D341Med (cell line): ENCODE measurements at places on chromosomes 16 and 17.

DNA sequence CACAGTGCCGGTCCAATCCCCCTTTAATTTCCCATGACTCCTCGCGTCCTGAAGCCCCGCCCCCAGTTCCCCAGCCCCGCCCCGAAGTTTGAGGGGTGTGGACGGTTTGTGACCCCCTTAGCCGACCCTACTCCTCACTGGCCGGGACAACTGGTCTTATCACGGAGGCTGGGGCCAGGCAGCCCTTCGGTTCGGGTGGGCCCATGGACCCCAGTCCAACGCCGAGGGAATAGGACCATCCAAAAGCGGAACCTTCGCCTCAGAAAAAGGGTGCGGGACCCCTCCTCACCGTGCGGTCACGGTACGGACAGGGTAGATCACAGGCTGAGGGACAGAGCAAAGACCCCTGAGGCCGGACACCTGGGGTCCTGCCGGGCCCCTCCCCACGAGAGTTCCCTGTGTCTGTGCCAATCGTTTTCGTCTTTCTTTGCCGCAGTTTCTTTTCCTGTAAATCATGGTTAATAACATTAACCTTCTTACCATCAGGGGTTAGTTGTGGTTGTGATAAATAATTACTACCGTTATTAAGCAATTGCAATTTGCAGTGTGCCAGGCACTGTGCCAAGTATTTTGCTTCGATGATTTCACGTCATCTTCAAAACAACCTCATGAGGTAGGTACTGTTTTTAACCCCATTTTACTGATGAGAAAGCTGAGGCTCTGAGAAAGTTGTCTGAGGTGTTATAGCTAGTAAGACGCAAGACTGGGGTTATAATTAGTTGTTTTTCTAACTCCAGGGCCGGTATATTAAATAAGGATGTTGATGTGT, 543 bp downstream of the TMUB2 start:
- DNase-seq = peak; percentile 90

GRCh38 chr17:78993241-78993956, 13.7 kb upstream of the LGALS3BP start:
- peak; percentile 90 for DNase-seq

DNA sequence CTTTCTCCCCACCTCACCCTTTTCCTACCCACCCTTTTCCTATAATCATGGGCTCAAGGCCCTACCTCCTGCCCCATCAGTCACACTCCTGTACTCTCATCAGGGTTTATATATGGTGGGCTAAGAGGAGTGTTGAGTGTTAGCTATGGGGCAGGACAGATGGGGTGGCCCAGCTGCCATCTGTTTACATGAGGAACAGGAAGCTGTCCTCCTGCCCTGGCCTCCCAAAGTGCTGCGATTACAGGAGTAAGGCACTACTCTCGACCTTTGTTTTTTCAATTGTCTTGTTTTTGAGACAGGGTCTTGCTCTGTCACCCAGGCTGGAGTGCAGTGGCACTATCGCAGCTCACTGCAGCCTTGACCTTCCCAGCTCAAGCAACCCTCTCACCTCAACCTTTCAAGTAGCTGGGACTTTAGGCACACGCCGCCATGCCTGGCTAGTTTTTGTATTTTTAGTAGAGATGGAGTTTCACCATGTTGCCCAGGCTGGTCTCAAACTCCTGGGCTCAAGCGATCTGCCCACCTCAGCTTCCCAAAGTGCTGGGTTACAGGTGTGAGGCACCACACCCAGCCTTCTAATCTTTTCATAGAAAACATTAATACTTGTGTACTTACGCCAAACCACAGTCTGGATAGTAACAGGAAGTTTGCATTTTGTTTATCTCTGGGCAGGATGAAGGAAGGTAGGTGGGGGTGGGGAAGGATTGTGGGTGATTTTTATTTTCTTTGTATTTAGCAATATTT, 1.6 kb downstream of the TRADD start:
- DNase-seq = no peak

- DNase-seq = no peak
These were observed 155.8 kb upstream of the NETO2 start for GRCh38 chr16:47299587-47299986.

- DNase-seq = no peak
These were observed 1.6 kb downstream of the AMFR start for GRCh38 chr16:56423584-56424403.

GRCh38 chr16:58332997-58333700, 38.3 kb upstream of the PRSS54 start:
- DNase-seq = no peak

DNA sequence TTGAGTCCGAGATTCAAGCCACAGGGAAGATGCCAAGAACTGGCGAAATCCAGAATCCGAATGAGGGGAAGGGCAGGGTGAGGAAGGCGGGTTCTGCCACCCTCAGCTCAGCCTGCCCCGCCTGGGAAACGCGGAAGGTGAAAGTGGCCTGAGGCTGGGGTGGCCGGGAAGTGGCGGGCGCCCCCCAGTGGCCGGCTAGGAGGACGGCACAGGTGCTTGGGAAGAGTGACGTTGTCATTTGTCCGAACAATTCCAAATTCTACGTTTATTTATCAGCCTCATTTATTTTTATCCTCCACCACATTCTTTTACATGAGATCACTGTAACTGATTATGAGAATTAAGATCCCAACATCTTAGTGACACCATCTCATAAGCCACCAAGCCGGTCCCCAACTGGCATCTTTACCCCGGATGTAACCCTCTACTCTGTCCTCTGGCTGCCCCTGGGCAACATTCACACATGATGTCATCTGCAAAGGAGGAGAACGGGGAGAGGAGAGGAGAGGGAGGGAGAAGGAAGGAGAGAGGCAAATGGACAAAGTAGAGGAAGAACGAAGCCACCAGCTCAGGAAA, 21.3 kb downstream of the SRCIN1 start:
- peak; percentile 93 for DNase-seq

DNA sequence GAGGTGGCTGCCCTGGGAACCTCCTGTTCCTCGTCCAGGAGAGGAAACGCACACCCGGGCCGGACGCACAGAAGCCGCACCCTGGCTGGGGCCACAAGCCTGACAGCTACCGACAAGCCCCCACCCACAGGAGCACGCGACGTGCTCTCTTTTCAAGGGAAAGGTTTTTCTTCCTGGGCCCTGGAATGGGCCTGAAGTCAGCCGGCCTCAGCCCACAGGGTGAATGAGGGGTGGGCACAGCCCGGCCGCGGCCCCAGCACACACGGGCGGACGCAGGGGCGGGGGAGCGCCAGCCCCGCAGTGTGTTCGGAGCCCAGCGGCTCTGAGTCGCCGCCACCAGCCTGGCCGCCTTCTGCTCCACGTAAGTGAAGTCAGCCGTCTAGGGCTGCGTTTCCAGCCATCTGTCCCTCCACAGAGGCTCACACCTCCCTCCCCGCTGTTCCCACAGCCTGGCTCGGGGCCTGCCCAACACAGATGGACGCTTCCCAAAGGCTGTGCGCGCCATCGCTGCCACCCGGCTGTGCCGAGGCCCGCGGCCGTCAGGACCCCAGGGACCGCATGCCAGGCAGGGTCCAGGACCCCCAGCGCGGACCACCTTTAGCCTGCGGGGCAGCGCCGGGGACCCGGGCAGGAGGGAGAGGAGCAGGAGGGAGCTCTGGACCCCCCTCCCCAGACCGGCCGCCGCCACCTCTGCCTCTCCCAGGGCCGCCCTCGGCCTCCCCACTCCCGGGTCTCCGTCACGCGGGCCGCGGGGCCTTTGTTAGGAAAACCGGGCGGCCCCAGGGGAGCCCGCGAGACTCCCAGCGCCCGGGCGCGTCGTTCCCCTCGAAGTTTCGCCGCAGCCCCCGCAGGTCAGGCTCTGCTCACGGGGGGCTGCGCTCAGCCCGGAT, 36.8 kb downstream of the CBFA2T3 start:
- peak; percentile 84 for DNase-seq

- DNase-seq = no peak
These were observed 82.8 kb downstream of the TBC1D16 start for GRCh38 chr17:79952901-79953300.

- no peak for DNase-seq
These were observed 20.2 kb upstream of the SLC38A10 start for GRCh38 chr17:81315129-81315884.

DNA sequence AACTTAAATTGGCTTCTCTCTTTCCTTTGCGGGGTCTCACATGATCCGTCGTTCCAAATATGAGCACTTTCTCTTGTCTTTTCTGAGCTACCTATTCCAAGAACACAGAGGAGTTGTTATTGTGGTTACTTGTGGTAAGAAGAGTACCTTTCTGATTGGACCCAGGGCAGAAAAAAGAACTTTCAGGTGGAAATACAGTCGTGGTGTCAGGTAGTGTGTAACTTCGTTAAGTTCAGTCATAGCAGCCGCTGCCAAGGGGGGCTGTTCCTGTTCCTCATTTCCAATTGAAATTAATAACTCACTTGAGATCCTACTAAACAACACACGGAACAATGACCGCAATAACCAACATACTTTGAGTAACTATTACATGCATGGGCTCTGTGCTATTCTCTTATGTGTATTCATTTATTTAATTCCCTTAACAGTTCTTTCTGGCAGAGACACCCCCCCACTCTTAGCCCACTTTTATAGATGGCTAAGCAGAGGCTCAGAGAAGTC, 681.7 kb downstream of the MAF start:
- no peak for DNase-seq

GRCh38 chr16:62711797-62712196, 675.6 kb upstream of the CDH8 start:
- DNase-seq = no peak

DNA sequence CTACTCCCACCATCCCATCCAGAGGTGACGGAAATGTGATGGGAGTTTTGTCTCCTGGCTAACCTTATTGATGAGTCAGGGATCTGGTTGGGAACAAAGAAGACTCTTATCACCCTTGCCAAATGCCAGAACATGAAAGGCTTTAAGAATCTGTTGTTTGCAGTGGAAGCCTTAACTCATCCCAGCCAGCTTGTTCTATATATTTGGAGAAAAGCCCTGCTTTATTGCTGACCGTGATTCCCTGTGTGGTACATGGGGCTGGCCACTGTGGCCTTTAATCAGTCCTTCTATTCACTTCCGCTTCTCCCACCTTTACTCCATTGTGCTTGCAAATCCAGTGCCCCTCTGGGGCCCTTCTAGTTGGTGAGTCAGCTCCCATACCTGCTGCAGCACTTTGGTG, 156.6 kb downstream of the PHKB start:
- no peak for DNase-seq

- DNase-seq = peak; percentile 53
These were observed 98.6 kb downstream of the USP22 start for GRCh38 chr17:20944014-20944865.

DNA sequence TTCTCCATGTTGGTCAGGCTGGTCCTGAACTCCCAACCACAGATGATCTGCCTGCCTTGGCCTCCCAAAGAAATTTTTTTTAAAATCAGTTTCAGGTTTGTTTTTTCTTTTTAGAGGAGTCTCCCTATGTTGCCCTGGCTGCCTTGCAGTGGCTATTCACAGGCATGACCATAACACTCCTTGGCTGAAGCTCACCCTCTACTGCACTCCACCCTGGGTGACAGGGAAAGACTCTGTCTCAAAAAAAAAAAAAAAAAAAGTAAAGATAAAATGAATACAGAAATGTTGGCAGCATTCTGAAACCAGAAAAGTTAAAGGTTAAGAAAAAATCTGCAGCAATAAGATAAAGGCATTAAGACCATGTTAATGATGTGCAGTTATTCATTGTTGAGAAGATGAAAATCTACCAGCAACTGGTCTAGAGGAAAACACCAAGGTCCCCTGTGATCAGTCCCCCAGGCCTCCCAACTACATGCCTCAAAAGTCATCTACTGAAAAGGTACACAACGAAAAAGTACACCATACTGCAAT, 15.1 kb downstream of the YWHAE start:
- DNase-seq = no peak

- DNase-seq = peak; percentile 82
These were observed 11.5 kb downstream of the CCL16 start for GRCh38 chr17:35969558-35970380.

- DNase-seq = no peak
These were observed 1.5 kb downstream of the AMZ2 start for GRCh38 chr17:68249354-68249765.

DNA sequence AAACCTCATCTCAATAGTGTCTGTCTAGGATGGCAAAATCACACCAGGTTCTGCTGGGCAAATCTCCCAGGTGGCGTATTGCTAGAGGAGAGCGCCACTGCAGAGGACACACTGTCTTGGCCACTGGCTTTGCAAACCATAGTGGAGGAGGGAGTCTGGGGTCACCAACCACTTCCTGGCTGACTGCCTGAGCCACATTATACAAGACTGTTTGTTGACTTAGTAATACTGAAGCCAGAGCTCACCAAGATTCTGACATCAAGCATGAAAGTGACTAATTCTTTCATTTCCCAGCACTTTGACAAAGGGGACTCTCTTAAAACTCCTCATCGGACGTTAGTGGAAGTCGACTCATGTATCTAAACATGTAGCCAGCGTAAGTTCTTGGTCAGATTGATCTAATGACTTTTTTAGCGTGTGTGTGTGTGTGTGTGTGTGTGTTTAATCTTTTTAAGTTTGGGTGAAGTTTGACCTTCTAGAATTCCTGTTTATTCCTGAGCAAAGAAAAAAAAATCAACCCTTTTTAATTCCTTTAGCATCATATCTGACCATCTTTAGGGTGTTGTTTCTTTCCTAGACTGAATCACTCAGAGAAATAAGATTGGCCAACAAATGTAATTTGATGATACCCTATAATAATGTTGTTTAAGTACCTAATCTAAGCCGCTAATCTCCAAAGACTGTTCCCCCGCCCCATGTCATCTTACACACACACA, 13.7 kb downstream of the PITPNC1 start:
- DNase-seq = no peak

- no peak for DNase-seq
These were observed 14.3 kb upstream of the PRKAR1A start for GRCh38 chr17:68497885-68498319.

GRCh38 chr16:11327277-11328171, 17.7 kb upstream of the RMI2 start:
- DNase-seq = no peak

DNA sequence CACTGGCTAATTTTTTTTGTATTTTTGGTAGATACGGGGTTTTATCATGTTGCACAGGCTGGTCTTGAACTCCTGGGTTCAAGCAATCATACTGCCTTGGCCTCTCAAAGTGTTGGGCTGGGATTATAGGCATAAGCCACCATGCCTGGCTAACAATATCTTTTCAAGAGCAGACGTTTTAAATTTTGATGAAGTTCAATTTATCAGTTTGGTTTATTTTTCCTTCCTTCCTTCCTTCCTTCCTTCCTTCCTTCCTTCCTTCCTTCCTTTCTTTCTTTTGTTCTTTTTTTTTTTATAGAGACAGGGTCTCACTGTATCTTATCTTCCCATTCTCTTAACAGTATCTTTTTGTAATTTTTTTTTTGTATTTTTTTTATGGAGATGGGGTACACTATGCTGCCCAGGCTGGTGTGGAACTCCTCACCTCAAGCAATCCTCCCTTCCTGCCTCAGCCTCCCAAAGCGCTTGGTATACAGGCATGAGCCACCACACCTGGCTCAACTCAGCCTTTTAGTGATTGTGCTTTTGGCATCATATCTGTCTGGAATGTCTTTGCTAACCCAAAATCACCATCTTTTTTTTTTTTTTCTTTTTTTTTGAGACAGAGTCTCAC, 13.6 kb upstream of the GIP start:
- no peak for DNase-seq
